NCI-H146 (cell line): ENCODE measurements at places on chromosomes 11 and 22.
A peak's percentile ranks its signal among the peaks of the same experiment; 100 is the strongest.

- DNase-seq = peak; percentile 14
These were observed 301.2 kb downstream of the CTTN start for GRCh38 chr11:70699294-70700221.

GRCh38 chr22:29621761-29622526 is 18.5 kb downstream of the NF2 start:
- DNase-seq = no peak

DNA sequence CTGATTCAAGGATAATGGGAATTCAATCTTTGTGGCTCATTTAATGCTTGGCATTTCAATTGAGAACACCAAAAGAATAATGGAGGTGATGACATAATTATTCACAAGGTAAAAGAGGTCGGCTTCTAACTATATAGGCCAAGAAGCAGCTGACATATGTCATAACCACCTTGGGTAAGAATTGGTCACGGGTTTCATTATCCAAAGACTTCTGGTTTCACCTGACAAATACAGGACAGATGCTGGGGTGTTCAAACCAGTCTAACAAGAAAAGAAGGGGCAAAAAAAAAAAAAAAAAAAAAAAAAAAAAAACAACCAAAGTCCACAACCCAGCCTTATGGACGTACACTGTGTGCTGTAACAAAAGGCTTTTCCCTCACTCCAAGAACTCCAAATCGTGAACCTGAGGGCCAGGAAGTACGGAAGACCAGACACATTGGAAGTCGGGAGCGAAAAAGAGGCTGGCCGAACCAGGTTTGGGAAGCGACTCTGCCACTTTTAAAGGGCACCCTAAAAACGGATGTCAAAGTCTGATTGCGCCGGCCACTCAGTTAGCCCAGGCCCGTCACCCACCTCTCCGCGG is 385 bp downstream of the HARBI1 start:
- DNase-seq = no peak

DNA sequence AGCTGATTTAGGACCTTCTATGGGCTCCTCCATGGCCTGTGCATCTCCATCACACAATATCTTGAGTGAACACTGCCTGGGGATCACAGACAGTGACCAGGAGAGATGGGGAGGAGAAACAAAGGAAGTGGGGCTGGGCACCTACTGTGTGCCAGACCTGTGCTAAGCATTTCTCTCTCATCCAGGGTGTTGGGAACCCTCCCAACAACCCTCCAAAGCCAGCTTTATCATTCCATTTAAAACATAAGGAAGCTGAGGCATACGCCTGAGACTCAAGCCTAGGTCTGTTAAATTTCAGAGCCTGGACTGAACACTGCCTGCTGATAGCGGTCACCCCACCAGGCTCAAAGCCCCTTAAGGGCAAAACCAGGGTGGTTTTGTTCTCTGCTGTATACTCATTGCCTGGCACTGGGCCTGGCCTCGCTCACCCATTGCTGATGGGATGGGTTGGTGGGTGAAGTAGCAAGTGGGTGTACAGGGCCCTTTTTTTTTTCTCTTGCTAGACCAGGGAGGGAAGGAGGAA is 130.1 kb downstream of the MN1 start:
- no peak for DNase-seq

DNA sequence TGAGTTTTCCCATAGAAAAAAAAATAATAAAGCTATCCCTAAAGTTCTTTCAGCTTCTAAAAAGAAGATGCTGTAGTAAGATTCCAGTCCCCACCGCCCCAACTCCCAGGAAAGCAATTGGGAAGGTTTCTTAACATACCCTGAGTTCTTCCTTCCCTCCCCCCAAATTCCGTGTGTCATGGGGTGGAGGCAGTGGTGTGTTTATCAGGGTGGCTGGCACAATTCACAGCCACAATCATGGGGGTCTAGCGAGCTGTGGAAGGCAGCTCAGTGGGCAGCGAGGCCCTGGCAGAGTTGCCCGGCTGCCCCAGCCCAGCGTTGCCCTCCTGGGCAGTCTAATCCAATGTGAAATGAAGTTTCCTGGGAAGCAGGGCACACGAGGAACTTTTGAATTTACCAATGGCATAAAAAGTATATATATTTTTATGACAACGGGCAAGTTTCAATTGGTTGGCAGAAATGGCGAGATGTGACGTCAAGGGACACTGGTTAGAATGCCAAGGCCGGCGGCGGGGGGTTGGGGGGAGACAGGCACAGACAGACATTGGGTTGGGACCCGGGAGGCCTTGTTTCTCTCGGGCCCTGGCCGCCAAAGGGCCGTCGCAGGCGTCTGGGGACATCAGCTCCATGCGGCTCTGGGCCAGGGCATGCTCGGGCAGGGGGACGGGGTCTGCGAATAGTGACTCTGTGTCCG is 80.7 kb upstream of the PPARA start:
- DNase-seq = peak; percentile 76

GRCh38 chr11:12885717-12886239 is 123.3 kb upstream of the RASSF10 start:
- DNase-seq = no peak

GRCh38 chr11:7520011-7520942 is 6.5 kb downstream of the PPFIBP2 start:
- DNase-seq = no peak
